ENCODE measurements at places on chromosomes 6 and 20.

- DNase-seq: no peak
These were observed 115.0 kb upstream of the SLC22A23 start for GRCh38 chr6:3571836-3572235.

- DNase-seq: no peak
These were observed 397.5 kb downstream of the TAF4 start for GRCh38 chr20:61668065-61668650.

- DNase-seq: no peak
These were observed 35.5 kb upstream of the TBXT start for GRCh38 chr6:166203003-166203640.

DNA sequence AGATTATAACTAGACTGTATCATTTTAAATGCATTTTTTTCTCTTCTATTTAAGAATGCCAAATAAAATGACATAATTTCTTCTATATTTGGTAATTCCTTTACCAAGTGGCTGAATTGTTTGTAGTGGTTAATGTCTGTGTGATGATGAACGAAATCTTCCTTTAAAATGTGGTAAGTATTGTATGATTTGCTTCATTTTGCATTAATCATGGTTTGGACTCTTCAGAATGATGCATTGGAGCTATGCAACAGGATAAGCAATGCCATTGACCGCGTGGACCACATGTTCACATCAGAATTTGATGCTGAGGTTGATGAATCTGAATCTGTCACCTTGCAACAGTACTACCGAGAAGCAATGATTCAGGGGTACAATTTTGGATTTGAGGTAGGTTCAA, 99.6 kb downstream of the MAP3K4 start:
- DNase-seq: no peak

DNA sequence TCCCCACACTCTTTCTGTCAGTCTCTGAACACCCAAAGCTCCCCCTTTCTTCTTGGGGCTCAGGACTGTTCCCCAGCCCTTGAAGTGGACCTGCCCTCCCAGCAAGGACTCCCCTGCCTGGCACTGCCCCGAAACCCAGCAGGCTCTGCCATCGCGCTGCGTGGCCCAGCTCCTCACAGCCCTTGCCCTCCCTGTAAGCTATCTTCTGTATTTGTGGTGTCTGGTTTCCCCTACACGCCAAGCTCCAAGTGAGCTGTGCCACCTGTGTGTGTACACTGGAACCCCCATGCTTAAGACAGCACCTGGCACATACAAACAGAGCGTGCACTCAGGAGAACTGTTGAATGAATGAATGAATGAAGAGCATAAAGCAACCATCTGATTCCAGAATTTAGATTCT, 57.7 kb downstream of the TMEM242 start:
- no peak for DNase-seq

DNA sequence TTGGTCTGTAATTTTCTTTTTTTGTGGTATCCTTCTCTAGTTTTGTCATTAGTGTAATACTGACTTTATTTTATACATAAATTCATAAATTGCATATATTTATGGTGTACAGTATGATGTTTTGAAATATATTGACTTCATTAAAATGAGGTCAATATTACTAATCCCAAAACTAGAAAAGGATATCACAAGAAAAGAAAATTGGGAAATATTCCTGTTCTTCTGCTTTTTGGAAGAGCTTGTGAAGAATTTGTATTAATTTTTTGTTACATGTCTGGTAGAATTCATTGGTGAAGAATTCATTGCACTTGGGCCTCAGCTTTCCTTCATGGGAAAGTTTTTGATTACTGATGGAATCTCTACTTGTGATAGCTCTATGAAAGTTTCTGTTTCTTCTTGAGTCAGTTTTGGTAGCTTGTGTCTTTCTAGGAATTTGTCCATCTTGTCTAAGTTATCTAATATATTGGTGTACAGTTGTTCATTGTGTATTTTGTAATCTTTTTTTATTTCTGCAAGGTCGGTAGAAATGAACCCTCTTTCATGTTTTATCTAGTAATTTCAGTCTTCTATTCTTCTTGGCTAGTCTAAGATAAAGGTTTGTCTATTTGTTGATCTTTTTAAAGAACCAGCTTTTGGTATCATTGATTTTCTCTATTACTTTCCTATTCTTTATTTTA, 11.3 kb upstream of the ZNF451 start:
- DNase-seq: no peak

- no peak for DNase-seq
These were observed 3.6 kb downstream of the TRAM2 start for GRCh38 chr6:52573295-52573694.

- DNase-seq: no peak
These were observed 123.0 kb downstream of the CARMIL1 start for GRCh38 chr6:25402125-25402524.

GRCh38 chr20:35870541-35871258, 83.6 kb downstream of the SCAND1 start:
- no peak for DNase-seq

Data from stimulated activated CD4-positive, alpha-beta T cell treated with anti-CD3 and anti-CD28 coated beads, Interleukin-2, amount 100 ng/mL, for 4 hours (primary cell).